MV-4-11 (cell line): ENCODE measurements at places on chromosomes 3 and 15.
A peak's percentile ranks its signal among the peaks of the same experiment; 100 is the strongest.

DNA sequence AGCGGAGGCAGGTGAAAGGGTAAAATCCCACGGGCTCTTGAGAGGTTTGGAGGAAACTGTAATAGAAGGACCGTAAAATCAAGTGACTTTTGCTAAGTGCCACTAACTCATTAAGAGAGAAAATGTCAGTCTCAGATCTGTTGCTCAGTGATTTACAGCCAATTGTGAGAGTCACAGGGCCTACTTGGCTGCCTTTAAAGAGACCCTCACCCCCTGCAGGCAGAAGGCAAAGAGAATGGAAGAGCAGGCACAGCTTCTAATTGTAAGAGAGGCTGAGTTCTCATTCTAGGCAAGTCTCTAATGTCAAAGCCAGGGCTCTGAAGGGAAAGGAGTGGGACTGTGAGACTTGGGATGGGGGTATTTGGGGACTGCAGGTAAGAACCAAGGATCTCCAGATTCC lies 9.3 kb upstream of the SYNM start:
- DNase-seq, result no peak

DNA sequence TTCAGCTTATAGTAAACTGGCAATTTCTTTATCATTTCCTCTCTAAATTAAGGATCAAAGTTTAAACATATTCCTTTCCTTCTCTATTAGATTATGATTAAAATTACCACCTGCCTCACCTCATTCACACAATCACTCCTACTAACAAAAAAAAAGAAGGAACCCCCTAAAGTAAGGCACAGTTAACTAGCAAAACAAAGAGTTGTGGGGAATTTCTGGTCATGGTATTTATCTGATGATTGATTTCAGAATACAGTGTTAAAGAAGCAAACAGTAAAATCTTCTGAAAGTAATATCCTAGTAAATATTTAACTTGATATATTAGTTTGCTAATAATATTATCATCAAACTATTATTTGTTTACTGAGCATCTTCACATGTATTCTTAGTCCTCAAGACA lies 8.8 kb downstream of the GBE1 start:
- DNase-seq, result no peak

DNA sequence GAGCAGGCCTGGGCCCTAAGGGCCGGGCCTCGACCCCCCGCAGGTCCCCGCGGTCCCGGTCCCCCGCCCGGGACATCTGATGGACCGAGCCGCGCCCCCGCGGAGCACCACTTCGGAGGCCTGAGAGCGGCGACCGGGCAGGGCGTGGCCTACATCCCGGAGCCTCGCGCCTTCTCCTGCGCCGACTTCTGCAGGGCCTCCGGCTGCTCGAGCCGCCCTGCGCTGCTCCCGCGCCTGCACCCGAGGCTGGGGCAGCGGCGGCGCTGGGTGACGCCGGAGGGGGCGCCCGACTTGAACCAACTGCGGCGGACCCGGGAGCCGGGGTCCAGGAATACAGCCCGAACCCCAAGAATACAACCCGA lies 14.9 kb upstream of the GP9 start:
- no peak for DNase-seq

- no peak for DNase-seq
Measured at GRCh38 chr3:114556657-114557213, 262.9 kb downstream of the TIGIT start.

DNA sequence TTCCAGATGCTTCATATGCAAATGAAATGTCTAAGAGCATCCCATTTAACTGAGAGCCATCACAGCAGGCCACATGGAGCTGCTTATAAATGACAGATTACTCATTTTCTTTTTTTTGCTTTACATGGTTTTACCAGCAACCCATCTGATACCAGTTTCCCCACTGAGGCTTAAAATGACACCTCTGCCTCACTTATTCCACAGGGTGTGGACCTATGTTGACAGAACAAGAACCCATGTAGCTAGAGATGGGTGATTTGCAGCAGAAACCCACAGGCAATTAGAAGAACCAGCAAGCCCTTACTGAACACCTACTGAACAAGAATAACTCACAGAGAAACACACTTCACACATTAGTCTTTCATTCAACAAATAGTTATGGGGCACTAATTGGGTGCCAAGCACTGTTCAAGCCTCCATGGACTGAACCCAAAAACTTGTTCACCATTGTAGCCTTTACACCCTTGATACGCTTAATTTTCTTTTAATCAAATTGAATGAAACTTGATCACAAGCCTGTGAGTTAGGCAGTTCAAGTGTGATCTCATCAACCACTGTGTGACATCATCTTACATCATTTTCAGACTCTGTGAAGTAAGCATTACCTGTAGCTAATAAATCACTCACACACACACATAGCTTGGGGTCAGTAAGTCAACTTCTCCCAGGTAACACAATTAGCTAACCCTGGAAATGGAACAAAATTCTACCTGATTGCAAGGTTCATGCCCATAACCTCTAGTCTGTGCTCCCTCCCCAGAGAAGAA lies 45.4 kb downstream of the MAGI1 start:
- no peak for DNase-seq

- DNase-seq, result no peak
Measured at GRCh38 chr15:48366584-48367312, 35.5 kb downstream of the DUT start.

GRCh38 chr3:170967126-170967525 lies 58.7 kb upstream of the EIF5A2 start:
- no peak for DNase-seq

DNA sequence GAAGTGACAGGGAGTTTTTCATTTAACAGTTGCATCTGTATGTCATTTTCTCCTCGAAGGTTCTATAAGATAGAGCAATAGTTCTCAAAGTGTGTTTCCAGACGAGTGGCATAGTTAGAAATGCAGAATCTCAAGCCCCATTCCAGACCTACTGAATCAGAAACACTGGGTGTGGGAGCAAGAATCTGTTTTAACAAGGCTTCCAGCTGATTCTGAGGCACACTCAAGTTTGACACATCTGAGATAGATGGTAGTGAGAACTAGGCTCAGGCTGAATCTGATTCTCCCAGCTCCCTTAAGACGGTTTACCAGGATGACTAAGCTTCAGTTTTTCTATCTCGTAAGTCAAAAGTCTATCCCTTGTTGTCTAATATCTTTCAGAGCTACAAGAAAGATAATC lies 159.8 kb upstream of the NUDT16 start:
- no peak for DNase-seq

- DNase-seq, result no peak
Measured at GRCh38 chr3:182631183-182632076, 161.9 kb upstream of the ATP11B start.

DNA sequence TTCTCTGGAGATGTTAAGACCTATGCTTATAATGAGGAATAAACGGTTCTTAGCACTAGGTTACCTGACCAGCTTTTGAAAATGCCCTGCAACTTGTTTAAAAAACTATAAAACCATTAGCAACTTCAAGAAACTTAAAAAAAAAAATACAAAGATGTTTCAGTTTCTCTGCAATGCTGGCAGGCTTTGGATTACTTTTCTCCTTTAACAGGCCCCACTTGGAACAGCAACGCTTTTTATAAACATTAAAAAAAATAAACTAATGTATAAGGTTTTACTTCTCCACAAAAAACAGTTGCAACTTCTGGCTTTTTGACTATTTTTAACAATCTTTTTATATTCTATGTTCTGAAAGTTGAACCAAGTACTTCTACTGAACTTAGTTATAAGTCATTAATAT lies 1006.7 kb downstream of the ROBO1 start:
- DNase-seq, result no peak

DNA sequence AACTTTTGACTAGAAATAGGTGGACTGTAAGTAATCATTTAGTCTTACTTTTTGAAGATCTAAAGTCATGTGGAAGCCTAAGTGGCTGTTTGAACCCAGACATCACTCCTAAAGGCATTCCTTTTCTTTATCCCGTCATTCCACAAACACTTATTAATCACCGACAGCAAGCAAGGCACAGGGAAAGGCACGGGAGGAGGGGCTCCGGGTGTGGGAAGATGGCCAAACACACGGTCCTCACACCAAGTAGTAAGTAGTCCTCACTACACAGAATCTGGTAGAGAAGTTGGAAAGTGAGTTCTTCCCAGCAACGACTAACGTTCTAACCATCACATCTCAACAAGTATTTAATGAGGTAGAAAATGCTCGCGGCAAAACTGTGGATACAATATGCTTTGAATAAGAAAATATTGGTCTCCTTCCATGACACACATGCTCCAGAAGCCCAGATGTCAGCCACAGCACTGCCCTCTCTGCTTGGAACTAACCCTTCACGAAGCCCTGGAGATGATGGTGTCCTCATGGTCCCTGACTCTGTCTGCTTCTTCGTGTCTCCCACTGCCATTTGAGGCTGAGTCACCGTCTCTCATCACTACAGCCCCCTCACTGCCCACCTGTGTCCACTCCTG lies 202.2 kb downstream of the OPA1 start:
- no peak for DNase-seq

GRCh38 chr15:75363786-75364185 lies 4.6 kb downstream of the MAN2C1 start:
- no peak for DNase-seq

DNA sequence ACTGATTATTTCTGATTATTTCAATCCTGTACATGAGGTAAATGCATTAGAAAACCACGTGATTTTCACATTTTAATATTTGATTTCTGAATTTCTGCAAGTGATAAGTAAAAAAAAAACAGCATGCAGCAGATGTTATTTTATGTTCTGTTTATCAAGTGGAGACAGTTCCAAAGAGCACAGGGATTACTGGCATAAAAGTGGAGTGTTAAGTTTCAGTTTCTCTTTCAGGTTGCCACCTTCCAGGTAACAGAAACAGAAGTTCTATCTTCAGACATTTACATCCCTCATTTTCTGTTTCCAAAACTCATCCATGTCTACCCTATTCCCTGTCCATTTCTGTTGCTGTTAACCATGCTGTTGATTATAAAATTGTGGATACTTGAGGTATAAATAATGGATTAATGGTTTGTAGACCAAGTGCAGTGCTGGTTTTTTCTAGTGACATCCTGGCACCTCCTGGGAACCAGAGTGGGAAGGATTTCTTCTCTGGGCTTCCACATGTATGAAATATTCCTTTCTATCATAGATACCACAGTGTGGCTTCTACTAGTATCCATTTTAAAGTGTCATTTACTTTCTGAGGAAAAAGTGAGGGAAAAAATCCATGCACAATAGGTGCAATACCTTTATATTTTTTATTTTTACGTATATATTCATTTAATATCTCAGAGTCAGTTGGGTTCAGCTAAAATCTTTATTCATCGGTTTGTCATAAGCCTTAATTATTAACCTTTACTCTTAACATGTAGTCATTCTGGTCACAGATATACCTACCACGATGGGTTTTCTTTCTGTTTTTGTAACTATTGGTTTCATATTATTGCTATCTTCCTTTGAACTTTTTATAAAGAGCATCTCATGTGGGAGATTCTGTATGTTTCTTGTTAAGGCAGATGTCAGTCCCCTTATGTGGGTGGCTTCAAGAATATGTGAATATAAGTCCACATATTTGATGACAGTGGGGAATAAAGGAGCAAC lies 1010.0 kb downstream of the SQOR start:
- no peak for DNase-seq

GRCh38 chr3:156816091-156816793 lies 9.9 kb upstream of the LEKR1 start:
- DNase-seq, result no peak

DNA sequence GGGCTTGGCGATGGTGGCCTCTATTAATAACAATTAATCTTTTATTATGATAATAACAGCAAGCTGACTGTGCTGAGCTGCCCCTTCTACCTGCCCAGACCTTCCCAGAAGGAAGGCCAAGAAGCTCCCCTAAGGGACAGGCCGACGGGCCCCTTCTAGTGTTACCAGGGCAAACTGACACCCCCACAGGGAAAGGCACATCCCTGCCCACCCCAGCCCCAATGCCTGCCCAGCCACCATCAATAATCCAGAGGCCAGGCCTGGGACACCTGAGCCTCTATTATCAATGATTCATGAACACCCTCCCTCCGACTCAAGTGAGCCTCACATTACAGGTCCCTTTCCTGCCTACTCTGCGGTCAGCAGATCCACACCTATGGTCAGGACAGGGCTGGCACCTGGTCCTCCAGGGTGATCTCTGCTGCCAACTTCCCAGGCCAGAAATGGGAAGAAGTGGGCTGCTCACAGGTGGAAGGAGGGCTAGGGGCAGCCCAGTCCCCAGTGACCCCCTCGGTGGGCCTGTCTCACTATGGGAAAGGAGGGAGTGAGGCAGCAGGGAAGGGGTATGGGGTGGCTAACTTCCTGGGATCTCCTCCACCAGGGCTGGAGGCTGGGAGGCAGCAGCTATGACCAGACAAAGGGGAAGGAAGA lies 1.8 kb downstream of the TWF2 start:
- no peak for DNase-seq

GRCh38 chr15:64948916-64949315 lies 37.2 kb downstream of the ANKDD1A start:
- no peak for DNase-seq

- DNase-seq, result no peak
Measured at GRCh38 chr3:122443090-122443489, 27.2 kb upstream of the WDR5B start.

- no peak for DNase-seq
Measured at GRCh38 chr3:46624975-46625490, 12.7 kb downstream of the FAM240A start.

GRCh38 chr3:43074482-43074881 lies 31.4 kb downstream of the POMGNT2 start:
- no peak for DNase-seq

DNA sequence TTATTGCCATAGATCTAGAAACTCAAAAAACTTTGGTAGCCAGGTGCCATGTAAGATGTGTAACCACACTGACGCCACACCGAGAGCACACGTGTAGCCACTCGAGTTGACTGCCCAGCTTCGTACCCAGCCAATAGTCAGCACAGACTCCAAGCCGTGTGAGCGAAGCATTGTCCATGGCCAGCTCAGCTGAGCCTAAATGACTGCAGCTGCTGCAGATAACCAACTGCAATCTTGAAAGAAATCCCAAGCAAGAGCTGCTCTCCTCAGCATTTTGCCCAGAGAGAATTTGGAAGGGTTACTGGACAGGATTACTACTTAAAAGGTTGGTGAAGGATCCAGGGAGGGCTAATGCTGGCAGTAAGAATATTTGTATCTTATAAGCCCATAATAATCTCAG lies 193.0 kb upstream of the THRB start:
- no peak for DNase-seq

- peak; percentile 9 for DNase-seq
Measured at GRCh38 chr3:112389961-112390360, 57.0 kb downstream of the CD200 start.

- peak; percentile 38 for DNase-seq
Measured at GRCh38 chr3:149042789-149043386, 43.4 kb downstream of the HLTF start.

GRCh38 chr15:44394062-44394461 lies 33.4 kb upstream of the CTDSPL2 start:
- peak; percentile 53 for DNase-seq

- peak; percentile 48 for DNase-seq
Measured at GRCh38 chr3:34882764-34883163, 756.6 kb upstream of the ARPP21 start.

- peak; percentile 42 for DNase-seq
Measured at GRCh38 chr3:186038360-186038759, 70.5 kb downstream of the ETV5 start.

GRCh38 chr15:34065941-34066340 lies 26.9 kb upstream of the AVEN start:
- DNase-seq, result no peak
